Right lobe of liver (tissue), 6 donors: ENCODE measurements at places on chromosomes 1 and 21. TPM values are rescaled to one million over a fixed set of nuclear protein-coding genes. Genes with fewer than 3 reads are reported as not detected.

F13B gene
- total RNA-seq: 44.7 TPM

- no peaks in the 10 kb centered on the region for H3K36me3 ChIP-seq
- no peak overlapping the region for H3K27ac ChIP-seq
- no peak overlapping the region for H3K4me3 ChIP-seq
- peaks cover 5% of the 10 kb centered on the region for H3K4me1 ChIP-seq
- H3K27me3 ChIP-seq: no peaks in the 10 kb centered on the region
- no peak for DNase-seq
These were observed 84.1 kb downstream of the SPAG17 start for GRCh38 chr1:118100686-118101514.

- no peak overlapping the region for H3K27ac ChIP-seq
- no peaks in the 10 kb centered on the region for H3K4me1 ChIP-seq
- DNase-seq: no peak
These were observed 57.2 kb downstream of the ZZZ3 start for GRCh38 chr1:77625250-77625649.

- no peaks in the 10 kb centered on the region for H3K36me3 ChIP-seq
- H3K4me1 ChIP-seq: no peaks in the 10 kb centered on the region
- no peaks in the 10 kb centered on the region for H3K27me3 ChIP-seq
- no peak for DNase-seq
These were observed 32.1 kb downstream of the CD247 start for GRCh38 chr1:167486090-167486824.

DNA sequence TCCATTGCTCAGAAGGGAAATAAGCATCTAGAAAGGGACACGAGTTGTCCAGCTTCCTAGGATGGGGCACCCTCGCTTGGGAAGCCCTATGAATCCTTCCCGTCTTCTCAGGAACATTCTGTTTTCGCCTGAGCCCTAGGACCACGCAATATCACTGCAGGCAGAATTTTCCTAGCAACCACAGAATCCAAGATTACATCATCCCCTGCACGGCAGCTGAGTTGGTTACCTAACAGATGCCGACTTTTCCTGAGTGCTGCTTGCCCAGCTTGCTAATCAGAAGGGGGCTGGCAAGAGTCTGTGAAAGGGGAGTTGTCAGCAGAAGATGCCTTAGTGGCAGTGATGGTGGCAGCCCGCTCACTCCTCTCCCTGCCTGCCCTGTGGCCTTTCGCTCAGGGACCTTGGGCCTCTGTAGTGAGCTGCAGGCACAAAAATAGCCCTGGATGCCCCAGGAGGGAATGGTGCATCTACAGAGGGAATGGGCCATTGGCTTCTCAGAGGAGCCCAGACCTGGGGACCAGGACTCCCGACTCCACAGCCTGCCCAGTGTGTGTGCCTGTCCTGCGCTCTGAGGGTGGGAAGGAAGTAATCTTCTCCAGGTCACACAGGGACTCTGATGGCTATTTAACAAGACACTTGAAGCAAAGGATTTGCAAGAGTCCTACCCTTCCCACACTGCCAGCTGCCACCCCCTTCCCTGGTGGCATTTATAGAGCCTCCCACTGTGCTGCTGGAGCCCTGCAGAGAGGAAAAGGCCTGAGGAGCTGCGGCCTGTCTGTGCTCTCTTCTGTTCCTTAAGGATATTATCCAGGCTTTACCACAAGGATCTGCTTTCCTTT is 28.9 kb upstream of the CLSTN1 start:
- no peaks in the 10 kb centered on the region for H3K27me3 ChIP-seq
- H3K4me3 ChIP-seq: no peak overlapping the region
- H3K27ac ChIP-seq: no peak overlapping the region
- H3K36me3 ChIP-seq: no peaks in the 10 kb centered on the region

FLVCR1 gene
- total RNA-seq: 1.6 TPM

C1orf210 gene
- 0.98 TPM for total RNA-seq

DNA sequence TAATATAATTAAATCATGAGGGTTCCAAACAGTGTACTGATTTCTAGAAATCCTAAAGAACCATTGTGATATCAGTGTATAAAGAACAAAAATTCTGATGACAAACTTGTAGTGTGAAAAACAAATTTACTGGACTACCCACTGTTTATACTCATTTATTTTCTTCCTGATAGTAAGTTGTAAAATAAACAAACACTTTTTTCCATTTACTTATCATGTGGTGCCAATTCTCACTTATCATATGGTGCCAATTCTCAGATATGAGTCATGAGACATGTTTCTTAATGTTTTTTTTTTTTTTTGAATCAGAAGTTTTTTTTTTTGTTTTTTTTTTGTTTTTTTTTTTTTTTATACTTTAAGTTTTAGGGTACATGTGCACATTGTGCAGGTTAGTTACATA is 137.7 kb downstream of the LEPR start:
- H3K36me3 ChIP-seq: no peaks in the 10 kb centered on the region
- no peaks in the 10 kb centered on the region for H3K4me1 ChIP-seq
- no peak overlapping the region for H3K4me3 ChIP-seq
- no peaks in the 10 kb centered on the region for H3K27me3 ChIP-seq

- no peak for DNase-seq
- no peak overlapping the region for H3K27ac ChIP-seq
- no peak overlapping the region for H3K4me3 ChIP-seq
- no peaks in the 10 kb centered on the region for H3K27me3 ChIP-seq
These were observed 73.1 kb downstream of the TNFSF4 start for GRCh38 chr1:173134029-173134428.

IL10RB gene
- total RNA-seq: 23.7 TPM

GRCh38 chr1:8113262-8114220 is 87.4 kb upstream of the ERRFI1 start:
- peaks cover 22% of the 10 kb centered on the region for H3K4me1 ChIP-seq
- no peaks in the 10 kb centered on the region for H3K27me3 ChIP-seq
- H3K27ac ChIP-seq: no peak overlapping the region
- no peaks in the 10 kb centered on the region for H3K36me3 ChIP-seq
- H3K4me3 ChIP-seq: no peak overlapping the region

PLA2G5 gene
- 2.7 TPM for total RNA-seq

CYP4A11 gene
- total RNA-seq: 207 TPM

DNA sequence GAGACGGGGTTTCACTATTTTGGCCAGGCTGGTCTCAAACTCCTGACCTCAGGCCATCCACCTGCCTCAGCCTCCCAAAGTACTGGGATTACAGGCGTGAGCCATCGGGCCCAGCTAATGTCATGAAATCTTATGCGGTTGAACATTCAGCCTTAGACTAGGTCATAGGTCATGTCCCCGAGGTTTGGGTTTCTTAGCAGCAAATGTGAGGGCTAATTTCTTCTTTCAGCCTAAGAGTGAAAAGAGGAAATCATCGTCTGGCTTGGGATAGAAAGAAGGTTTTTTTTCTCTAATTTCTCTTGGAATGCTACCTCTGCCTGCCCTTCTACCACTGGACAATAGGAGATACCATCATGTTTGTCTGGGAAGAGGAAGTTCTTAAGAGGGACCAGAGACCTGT is 18.0 kb upstream of the PIK3CD start:
- H3K27ac ChIP-seq: no peak overlapping the region
- H3K36me3 ChIP-seq: no peaks in the 10 kb centered on the region
- no peak for DNase-seq
- H3K4me3 ChIP-seq: no peak overlapping the region
- no peaks in the 10 kb centered on the region for H3K27me3 ChIP-seq

- no peaks in the 10 kb centered on the region for H3K27me3 ChIP-seq
- DNase-seq: no peak
- no peaks in the 10 kb centered on the region for H3K4me1 ChIP-seq
- no peak overlapping the region for H3K27ac ChIP-seq
- no peak overlapping the region for H3K4me3 ChIP-seq
These were observed 28.2 kb downstream of the VAV3 start for GRCh38 chr1:107936498-107937481.

DNA sequence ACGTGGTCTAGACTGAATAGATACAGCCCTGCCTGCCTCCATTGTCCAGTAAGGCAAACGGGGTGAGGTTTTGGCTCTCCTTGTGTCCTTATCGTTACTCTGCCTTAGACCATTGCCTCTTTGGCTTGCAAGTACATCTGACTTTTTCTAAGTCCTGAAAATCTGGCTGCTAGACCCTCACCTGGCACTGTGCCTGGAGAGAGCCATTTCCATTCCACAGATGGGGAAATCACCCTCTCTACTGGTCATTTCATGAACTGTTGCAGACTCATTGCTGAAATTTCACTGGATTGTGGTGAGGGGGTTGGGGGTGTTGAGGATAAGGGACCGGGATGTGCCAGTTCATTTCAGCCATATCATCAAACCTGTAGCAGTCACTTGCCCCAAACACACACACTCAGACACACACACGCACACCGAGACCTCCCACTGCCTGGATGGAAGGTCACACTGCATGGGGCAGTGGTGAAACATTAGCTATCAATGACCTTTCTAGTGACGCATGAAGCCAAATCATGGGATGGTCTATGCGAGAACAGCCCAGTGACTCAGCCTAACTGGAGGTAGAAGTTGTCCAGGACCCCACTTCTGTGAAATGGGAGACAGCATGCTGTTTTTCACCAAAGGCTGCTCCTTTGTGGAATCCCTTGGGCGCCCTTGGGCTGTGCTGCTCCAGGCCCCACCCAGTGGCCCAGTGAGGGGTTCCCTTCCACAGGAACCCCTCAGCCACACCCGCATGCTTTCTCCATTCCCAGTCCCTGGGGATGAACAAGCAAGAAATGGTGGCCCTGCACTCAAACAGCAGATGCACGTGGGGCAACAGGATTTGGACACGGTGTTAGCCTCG is 34.9 kb upstream of the VASH2 start:
- H3K27me3 ChIP-seq: no peaks in the 10 kb centered on the region
- no peaks in the 10 kb centered on the region for H3K36me3 ChIP-seq
- no peak overlapping the region for H3K27ac ChIP-seq
- H3K4me3 ChIP-seq: no peak overlapping the region
- no peak for DNase-seq

TGFB2 gene
- 2.8 TPM for total RNA-seq

GRCh38 chr1:109990302-109990653 is 5.7 kb downstream of the AHCYL1 start:
- no peaks in the 10 kb centered on the region for H3K36me3 ChIP-seq
- H3K4me1 ChIP-seq: peaks cover 5% of the 10 kb centered on the region
- no peak overlapping the region for H3K27ac ChIP-seq
- H3K4me3 ChIP-seq: no peak overlapping the region

CD5L gene
- total RNA-seq: 10.6 TPM

DNA sequence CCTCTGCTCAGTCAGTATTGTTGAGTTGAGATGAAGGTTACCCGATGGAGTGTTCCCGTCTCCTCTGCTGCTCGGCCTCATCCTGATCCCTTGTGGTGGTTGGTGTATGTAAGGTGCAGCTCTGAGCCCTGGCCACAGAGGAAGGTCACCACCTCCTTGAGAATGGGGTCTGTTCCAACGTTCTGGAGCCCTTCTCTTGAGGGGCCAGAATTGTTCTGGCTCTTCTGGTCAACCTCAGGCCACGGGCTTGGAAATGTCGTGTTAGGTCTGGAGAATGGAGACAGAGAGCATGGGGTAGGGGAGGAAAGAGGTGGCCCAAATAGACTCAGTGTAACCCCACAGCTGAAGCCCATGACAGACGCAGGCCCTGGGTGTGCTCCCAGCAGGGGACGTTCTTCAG is 62.3 kb upstream of the ETV3 start:
- H3K4me3 ChIP-seq: no peak overlapping the region
- H3K4me1 ChIP-seq: no peaks in the 10 kb centered on the region
- no peak for DNase-seq
- no peak overlapping the region for H3K27ac ChIP-seq

ALX3 gene
- not detected for total RNA-seq

TYW3 gene
- 10.8 TPM for total RNA-seq

DNA sequence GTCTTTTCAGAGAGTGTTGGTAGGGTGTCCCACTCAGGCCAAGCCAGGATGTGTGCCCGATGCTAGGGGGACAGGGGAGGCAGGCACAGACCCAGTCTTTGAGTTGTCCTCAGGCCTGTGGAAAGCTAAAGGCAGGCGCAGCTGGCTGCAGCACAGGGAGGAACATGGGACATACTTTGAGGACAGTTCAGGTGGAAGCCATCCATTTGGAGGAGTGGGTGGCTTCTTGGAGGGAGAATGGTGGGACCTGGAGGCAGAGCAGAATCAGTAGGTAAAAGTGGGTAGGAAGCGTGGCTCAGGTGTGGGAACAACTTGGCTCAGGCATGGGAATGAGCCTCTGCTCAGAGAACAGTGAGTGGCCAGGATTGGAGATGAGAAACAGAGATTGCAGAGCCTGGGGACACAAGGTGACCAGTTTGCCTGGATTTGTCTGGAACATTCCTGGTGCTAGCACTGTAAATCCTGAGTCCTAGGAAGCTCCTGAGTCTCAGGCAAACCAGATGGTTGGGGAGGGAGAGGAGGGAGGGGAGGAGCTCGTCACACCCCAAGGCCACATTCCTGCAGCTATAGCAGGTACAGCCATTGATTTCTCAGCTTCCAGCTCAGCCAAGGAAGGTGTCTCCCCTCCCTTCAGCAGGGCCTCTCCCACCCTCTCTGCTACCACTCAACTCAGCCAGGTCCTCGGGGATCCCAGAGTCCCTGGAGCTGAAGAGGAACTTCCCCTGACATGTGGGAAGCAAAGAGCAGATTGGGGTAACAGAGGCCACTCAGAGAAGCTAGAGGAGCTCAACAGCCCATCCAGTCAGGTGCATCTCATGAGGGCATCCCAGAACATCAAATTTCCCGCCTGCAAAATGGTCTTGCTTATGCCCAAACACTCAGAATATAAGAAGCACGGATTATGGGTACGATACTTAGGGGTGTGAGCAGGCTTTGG is 65.2 kb upstream of the TINAGL1 start:
- no peak overlapping the region for H3K4me3 ChIP-seq
- H3K4me1 ChIP-seq: peaks cover 5% of the 10 kb centered on the region
- H3K36me3 ChIP-seq: no peaks in the 10 kb centered on the region
- no peak for DNase-seq

- peak; percentile 25 for DNase-seq
- H3K36me3 ChIP-seq: no peaks in the 10 kb centered on the region
- H3K4me1 ChIP-seq: peaks cover 4% of the 10 kb centered on the region
These were observed 4.1 kb upstream of the WNT9A start for GRCh38 chr1:227951624-227952373.

HFM1 gene
- total RNA-seq: 0.35 TPM

DNA sequence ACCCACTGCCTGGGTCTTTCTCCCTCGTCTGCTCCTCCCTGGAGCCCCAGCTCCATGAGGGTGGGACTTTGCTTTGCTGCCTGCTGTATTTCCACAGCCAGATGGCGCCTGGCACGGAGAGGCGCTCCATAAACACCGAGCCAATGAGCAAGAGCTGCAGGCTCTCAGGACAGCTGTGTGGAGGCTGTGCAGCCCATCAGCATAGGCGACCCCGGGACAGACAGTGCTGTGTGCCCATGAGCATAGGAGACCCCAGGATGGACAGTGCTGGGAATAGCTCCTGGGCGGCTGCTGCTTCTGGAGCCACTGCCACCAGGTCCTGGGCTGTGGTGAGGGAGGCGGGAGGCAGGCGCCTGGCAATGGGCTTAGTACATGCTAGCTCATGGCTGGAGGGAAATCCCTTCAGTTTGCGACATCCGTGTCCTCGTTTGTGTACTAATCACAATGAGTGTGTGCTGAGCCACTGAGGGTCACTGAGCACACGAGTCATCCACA is 29.2 kb downstream of the CEP104 start:
- H3K36me3 ChIP-seq: peaks cover 61% of the 10 kb centered on the region
- H3K4me3 ChIP-seq: no peak overlapping the region
- DNase-seq: no peak
- H3K27ac ChIP-seq: no peak overlapping the region

SUSD4 gene
- 4.1 TPM for total RNA-seq

COL24A1 gene
- not detected for total RNA-seq

TNFRSF18 gene
- not detected for total RNA-seq

SIKE1 gene
- total RNA-seq: 74.0 TPM

GRCh38 chr1:81208441-81208840 is 592.3 kb upstream of the ADGRL2 start:
- no peaks in the 10 kb centered on the region for H3K4me1 ChIP-seq
- H3K36me3 ChIP-seq: no peaks in the 10 kb centered on the region
- H3K4me3 ChIP-seq: no peak overlapping the region
- no peaks in the 10 kb centered on the region for H3K27me3 ChIP-seq

- H3K4me3 ChIP-seq: no peak overlapping the region
- no peaks in the 10 kb centered on the region for H3K4me1 ChIP-seq
- no peaks in the 10 kb centered on the region for H3K27me3 ChIP-seq
- H3K36me3 ChIP-seq: no peaks in the 10 kb centered on the region
These were observed 405.3 kb upstream of the PRMT6 start for GRCh38 chr1:106651028-106651762.
